ENCODE measurements at places on chromosomes 12 and 14. TPM values are rescaled to one million over a fixed set of nuclear protein-coding genes. Genes with fewer than 3 reads are reported as not detected.

Gene YAF2
- 18.6 TPM for polyA plus RNA-seq

DNA sequence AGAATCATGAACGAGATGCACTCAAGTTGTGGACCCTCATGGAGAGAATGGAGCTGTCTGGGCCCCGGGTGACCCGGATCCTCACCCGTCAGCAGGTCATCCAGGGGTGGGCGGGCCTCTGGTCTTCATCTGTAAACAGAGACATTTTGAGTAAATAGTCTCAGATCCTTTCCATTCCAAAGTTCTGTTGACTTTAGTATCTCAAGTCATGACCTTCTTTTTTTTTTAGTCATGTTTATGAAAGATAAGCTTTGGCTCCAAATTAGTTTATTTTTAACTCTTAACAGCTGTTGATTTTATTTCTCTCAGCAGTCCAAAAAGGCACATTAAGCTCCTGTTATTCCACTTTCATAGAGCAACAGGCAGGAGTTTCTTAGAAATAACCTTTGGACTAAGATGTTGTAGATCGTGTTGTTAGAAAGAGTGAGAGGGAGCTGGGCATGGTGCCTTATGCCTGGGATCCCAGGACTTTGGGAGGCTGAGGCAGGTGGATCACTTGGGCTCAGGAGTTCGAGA, 48.9 kb upstream of the AMN start:
- H3K27ac ChIP-seq, result no peak overlapping the region
- no peak overlapping the region for H3K4me3 ChIP-seq

GRCh38 chr14:69107407-69108003, 45.4 kb downstream of the DCAF5 start:
- no peak overlapping the region for H3K27ac ChIP-seq
- peaks cover 3% of the 10 kb centered on the region for H3K36me3 ChIP-seq
- H3K27me3 ChIP-seq, result no peaks in the 10 kb centered on the region
- no peaks in the 10 kb centered on the region for H3K4me1 ChIP-seq
- H3K4me3 ChIP-seq, result no peak overlapping the region
- peak; percentile 44 for DNase-seq

Gene TROAP
- polyA plus RNA-seq, result 0.88 TPM

Gene DUSP16
- polyA plus RNA-seq, result 0.35 TPM

DNA sequence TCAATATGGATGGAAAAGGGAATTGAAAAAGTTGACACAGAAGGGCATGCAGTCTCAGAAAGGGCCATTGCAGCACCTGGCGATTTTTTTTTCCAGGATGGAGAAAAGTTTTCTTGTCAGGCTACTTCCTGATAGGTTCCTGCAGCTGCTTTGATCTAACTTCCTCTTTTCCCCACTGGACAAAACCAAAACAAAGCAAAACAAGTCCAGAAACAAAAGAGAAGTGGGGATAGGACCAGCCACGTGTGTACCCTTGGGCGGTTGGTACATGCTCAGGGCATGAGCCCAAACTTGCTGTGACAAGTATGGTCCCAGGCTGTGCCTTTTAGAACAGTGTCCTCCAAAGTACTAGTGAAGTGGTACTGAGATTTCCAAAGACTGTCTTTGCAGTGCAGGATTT, 89.8 kb downstream of the CHST11 start:
- no peak overlapping the region for H3K27ac ChIP-seq
- no peak overlapping the region for H3K4me3 ChIP-seq
- H3K4me1 ChIP-seq, result peaks cover 53% of the 10 kb centered on the region
- H3K36me3 ChIP-seq, result no peaks in the 10 kb centered on the region
- no peak for DNase-seq
